Right renal cortex interstitium (tissue), 3 donors: ENCODE measurements at places on chromosomes 6 and 20. TPM values are rescaled to one million over a fixed set of nuclear protein-coding genes. Genes with fewer than 3 reads are reported as not detected.

Gene TSBP1
- polyA plus RNA-seq, result not detected

GRCh38 chr6:39602601-39603519, 122.3 kb downstream of the KIF6 start:
- DNase-seq, result no peak

Gene HSPA12B
- 13.0 TPM for polyA plus RNA-seq

- no peak for DNase-seq
These were observed 370.3 kb upstream of the JARID2 start for GRCh38 chr6:14875481-14876063.
